ENCODE measurements at places on chromosomes 12 and 14.

DNA sequence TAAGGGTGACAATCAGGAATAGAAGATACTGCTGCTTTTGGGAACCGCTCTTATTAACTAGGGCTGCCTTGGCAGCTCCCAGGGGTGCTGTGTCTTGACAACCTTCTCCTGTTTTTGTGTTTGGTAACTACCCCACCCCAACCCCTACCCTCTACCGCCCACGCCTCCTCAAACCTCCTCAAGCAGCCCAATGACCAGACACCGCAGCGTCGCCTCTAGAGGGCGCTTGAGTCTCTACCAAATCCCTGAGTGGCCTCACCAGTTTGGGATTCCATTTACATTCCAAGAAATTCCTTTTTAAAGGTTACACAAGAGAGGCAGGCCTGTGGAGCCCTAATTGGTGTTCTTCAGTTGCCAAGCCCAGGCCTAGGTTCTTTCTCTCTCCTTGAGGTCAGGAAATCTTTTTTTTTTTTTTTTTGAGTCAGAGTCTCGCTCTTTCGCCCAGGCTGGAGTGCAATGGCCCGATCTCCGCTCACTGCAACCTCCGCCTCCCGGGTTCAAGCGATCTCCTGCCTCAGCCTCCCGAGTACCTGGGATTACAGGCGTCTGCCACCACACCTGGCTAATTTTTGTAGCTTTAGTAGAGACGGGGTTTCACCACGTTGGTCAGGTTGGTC, 72.4 kb upstream of the USP44 start:
- DNase-seq, result no peak

- DNase-seq, result no peak
Measured at GRCh38 chr12:81337886-81338285, 260.0 kb downstream of the ACSS3 start.

DNA sequence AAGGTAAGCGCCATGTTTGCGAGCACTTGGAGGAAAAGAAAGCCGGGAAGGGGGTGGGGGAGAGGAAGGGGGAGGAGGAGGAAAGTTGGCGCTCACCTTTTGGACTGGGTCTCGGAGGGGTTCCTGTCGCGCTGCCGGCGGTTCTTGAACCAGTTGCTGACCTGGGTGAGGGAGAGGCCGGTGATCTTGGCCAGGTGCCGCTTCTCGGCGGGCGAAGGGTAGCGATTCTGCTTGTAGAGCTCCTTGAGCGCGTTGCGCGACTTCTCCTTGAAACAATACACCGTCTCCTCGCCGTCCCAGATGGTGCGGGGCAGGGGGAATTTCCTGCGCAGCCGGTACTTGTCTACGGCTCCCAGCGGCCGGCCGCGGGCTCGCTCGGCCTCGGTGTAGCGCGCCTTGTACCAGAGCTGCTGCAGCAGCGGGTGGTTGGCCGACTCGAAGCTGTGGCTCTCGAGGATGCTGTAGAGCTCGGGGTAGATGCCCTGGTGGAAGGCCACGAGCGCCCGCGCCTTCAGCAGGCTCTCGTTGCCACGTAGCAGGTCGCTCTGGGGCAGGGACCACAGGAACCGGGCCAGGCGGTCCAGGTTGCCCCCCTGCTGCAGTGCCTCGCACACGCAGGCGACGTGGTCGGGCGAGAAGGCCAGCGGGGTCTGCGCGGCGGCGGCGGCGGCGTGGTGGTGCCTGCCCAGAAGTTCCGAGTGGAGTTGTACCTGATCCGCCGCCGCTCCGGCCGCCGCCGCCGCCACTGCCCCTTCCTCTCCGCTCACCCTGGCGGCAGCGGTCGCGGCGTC, 840 bp downstream of the SIX4 start:
- no peak for DNase-seq

- DNase-seq, result no peak
Measured at GRCh38 chr14:96421236-96421635, 29.3 kb downstream of the AK7 start.

- no peak for DNase-seq
Measured at GRCh38 chr12:120846721-120847120, 57.4 kb downstream of the SPPL3 start.

DNA sequence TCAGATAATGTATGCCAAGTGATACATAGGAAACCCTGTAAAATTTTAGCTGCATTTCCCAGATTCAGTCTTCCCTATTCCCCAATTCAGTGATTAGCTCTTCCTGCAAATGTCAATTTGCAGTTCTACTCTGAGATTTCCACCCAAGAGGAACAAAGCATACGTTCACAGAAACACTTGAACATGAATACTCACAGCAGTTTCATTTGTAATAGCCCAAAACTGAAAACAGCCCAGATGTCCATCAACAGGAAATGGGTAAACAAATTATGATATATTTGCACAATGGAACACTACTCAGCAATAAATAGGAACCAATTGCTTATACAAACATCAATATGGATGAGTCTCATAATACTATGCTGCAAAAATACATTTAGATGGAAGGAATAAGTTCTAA, 194.2 kb downstream of the GXYLT1 start:
- DNase-seq, result no peak

GRCh38 chr12:100632445-100632892, 59.0 kb downstream of the GAS2L3 start:
- no peak for DNase-seq

Measured in stimulated activated CD4-positive, alpha-beta T cell treated with anti-CD3 and anti-CD28 coated beads, Interleukin-15, amount 100 ng/mL, for 1 hour (primary cell).